ENCODE measurements at places on chromosomes 5 and 9. TPM values are rescaled to one million over a fixed set of nuclear protein-coding genes. Genes with fewer than 3 reads are reported as not detected.

GRCh38 chr9:136211441-136212344, 6.8 kb upstream of the LHX3 start:
- no peak for ATAC-seq

- ATAC-seq: peak; percentile 71
Observed at GRCh38 chr5:116583862-116584222, 9.2 kb upstream of the SEMA6A start.

The LCN10 gene
- 1.3 TPM for total RNA-seq

DNA sequence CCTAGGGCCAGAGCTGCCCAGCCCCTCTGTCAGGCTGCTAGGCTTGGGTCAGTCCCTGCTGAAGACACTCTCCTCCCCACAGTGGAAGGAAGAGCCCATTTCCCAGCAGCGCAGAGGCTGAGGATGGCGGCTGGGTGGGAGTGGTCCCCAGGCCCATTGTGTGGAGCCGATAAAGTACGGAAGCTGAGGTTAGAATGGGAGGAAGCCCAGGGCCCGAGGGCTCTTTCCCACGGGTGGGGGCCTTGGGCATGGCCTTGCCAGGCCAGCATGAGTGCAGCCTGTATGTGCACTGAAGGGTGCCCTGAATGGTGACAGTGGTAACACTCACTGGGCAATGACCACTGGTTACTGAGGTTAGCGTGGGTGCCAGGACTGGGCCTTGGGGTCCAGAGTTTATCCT, 125.9 kb downstream of the RGS3 start:
- peak; percentile 1 for ATAC-seq

The RNF224 gene
- 2.7 TPM for total RNA-seq

Measured in esophagus mucosa (tissue), 1 donor.